Chondrocyte (in vitro differentiated cells): ENCODE measurements at places on chromosomes 1 and 21. TPM values are rescaled to one million over a fixed set of nuclear protein-coding genes. Genes with fewer than 3 reads are reported as not detected.

GRCh38 chr1:245715970-245716369 lies 561.2 kb downstream of the KIF26B start:
- DNase-seq = no peak

DNA sequence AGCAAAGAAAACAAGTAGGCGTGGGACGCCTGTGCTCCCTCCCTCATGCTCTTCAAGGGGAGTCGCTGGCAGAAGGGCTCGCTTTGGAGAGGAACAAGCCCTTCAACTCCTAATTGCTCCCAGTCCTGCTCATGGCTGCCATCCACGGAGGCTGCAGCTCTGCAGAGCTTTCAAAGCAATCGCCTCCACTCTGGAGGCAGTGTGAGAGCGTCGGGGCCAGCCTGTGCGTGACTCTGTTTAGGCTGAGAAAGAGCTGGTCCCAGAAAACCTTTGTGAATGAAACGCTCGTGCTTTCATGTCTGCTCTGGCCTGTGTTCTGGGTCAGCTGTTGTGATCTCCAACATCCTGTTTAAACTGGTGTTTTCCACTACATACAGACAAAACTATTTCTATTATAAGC lies 23.9 kb upstream of the RUNX1 start:
- DNase-seq = no peak

- no peak for DNase-seq
Measured at GRCh38 chr21:34691390-34692032, 22.7 kb downstream of the CLIC6 start.

DNA sequence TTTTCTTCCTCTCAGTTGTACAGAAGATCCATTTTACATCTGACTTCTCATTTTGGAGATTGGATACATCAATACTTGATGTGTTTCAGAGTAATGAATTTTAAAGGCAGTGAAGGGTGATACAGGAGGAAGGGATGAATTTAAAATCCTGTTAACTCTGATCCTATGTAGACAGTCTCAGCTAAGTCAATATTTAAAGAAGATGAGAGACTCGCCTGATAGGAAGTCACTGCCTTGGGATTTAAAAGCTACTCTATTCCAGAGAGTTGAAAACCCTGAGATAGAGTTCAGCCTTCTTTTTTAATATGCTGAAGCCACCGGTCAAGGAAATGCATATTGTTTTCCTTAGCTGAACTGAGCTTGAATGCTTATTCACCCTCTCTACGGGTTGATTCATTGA lies 42.7 kb downstream of the HUNK start:
- DNase-seq = no peak

GRCh38 chr1:68868606-68869005 lies 371.7 kb upstream of the DEPDC1 start:
- no peak for DNase-seq

- no peak for DNase-seq
Measured at GRCh38 chr1:220700556-220701179, 10.5 kb downstream of the C1orf115 start.

DNA sequence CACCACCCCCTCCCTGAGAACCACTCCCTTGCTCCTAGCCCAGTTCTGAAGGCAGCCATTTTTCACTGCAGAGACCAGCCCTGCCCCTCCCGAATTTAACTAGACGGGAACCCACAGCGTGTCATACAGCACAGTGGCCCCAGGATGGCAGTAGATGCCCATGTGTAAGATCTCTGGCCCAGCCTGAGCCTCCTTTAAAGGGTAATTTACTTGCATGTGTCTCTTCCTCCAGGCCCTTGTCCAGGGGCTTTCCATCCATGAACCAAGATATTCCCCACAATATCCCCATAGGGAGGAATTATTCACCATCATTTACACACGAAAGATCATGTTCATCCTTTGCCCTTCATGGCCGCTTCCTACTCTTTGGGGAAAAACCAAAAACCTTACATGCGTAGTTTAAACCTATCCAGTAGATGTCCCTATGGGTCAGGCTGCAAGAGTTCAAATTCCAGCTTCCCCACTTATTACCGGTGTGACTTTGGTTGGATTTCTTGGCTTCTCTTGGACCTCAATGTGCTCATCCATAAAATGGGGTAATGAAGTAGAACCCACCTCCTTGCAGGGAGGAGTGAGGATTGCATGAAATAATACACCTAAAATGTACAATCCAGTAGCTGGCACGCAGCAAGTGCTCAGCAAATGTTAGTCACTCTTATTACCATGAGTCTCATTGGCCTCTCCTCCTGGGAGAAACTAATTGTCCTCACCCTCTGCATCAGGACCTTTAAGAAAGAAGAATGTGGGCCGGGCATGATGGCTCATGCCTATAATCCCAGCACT lies 4.0 kb upstream of the LACTBL1 start:
- no peak for DNase-seq

Gene KLHDC9
- 1.1 to 4.4 TPM (median 1.6 TPM) in 3 replicates for total RNA-seq

Gene VANGL2
- 8.0 to 12.0 TPM (median 11.3 TPM) in 3 replicates for total RNA-seq

GRCh38 chr1:214636436-214636835 lies 33.4 kb downstream of the CENPF start:
- no peak for DNase-seq

Gene SELENON
- total RNA-seq = 77.0 to 99.5 TPM (median 95.7 TPM) in 3 replicates

GRCh38 chr1:194833111-194833510 lies 1646.7 kb upstream of the B3GALT2 start:
- no peak for DNase-seq

Gene OR2L13
- not detected in 3 replicates for total RNA-seq

- no peak for DNase-seq
Measured at GRCh38 chr1:24727501-24728216, 17.6 kb upstream of the CLIC4 start.

- no peak for DNase-seq
Measured at GRCh38 chr21:39185157-39185556, 1.9 kb upstream of the PSMG1 start.

DNA sequence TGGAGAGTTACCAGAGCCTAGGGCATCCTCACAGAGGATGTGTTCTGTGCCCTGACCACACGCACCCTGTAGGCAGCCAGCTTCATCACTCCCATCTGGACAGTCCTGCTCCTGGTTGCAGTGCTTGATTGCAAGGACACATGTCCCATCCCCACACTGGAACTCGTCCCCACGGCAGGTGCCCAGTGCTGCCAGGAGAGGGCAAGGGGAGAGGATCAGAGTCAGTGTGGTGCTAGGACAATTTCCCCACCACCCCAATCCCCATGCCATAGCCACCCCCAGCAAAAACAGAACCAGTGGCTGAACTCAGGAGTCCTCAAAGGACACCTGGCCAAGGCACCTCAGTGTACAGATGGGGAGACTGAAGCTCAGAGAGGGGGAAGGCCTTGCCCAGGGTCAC lies 37.2 kb upstream of the MAGOH start:
- DNase-seq = peak; percentile 40

- no peak for DNase-seq
Measured at GRCh38 chr1:237672748-237673147, 218.0 kb downstream of the ZP4 start.

GRCh38 chr1:18495635-18496034 lies 14.9 kb downstream of the KLHDC7A start:
- DNase-seq = no peak

DNA sequence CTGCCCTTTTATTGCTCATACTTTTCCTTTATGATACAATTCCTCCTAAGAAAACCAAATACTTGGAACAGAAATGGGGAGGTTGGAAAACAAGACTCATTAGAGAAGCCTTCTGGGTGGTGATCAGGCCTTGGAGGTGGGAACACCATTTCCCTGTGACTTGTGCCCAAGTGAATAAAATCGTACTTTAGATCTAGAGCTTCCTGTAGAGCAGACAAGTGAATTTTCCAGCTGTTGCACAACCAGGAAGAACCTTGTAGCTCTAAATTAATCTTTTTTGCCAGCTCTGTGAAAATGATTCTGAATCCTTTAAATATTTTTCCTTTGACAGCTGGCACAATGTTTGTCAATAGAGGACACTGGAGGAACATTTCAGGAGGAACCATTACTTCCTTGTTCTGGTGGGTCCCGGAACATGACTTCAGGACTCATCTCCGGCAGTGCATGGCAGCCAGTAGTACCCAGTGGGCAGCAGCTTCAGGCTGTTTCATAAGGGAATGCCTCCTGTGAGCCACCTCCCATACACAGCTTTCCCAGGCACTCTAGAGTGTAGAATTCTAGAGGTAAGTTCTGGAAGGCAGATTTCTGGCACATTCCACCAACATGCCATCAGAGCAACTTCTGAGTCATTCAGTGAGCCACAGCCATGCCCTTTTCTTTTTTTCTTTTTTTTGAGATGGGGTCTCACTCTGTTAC lies 5.5 kb upstream of the SNAPIN start:
- DNase-seq = peak; percentile 25
